ENCODE measurements at places on chromosomes 4 and X. TPM values are rescaled to one million over a fixed set of nuclear protein-coding genes. Genes with fewer than 3 reads are reported as not detected.

DNA sequence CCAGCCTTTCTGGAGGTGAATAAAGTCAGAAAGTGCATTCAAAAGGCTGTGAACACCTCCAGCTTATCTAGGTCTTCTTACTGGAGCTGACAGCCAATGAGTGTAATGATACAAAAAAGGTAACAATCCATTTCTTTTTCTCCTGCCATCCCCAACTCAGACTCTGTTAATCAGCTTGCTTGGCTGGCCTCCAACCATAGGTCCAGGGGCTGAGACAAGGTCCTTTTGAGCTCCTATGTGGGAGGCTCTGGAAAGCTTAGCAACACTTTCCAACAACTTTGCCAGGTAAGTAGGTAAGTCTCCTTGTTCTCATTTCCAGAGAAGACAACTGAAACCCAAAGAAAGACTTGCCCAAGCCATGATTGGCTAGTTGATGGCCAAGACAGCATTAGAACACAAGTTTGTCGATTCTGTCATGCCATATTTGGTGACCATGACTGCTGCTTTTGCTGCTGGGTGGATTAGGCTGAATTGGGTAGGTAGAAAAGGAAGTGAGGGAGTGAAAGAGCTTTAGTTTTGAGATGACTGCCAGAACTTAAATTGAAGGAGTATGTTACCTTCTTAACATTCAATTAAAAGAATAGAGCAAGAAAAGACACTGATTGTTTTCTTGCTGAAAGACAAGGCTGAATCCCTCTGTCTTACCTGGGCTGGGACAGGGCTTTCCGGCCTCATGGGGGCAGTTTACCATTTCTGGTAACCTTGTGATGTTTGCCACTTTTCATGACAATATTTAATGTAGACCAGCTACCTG lies 22.8 kb downstream of the VSIG4 start:
- no peak for DNase-seq

DNA sequence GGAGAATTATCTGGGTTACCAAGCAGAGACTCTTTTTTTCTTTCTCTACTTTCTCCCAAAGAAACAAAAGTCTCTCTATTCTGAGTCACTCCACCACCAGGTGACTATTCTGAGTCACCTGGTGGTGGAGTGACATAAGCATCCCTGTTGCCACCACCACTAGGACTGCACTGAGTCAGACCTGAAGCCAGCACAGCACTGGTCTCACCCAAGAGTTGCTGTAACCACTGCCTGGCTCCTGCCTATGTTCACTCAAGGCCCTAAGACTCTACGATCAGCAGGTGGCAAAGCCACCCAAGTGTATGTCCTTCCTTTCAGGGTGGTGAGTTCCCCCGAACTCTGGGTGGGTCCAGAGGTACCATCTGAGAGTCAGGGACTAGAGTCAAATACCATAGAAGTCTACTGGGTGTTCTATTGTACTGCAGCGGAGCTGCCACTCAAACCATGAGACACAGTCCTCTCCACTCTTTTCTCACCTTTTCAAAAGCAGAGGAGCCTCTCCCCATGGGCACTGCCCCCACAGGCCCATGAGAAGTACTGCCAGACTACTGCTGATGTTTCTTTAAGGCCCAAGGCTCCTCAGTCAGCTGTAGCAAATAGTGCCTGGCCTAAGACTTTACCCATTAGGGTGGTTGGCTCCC lies 209.6 kb upstream of the IRS4 start:
- no peak for DNase-seq

Gene DNAAF6
- not detected for total RNA-seq

Gene SCD5
- 11.9 TPM for total RNA-seq

Gene MAP3K15
- total RNA-seq = not detected
